AG20443 (cell line): ENCODE measurements at places on chromosomes 2 and 18.

GRCh38 chr2:66815886-66816285, 381.0 kb downstream of the MEIS1 start:
- no peak for DNase-seq

DNA sequence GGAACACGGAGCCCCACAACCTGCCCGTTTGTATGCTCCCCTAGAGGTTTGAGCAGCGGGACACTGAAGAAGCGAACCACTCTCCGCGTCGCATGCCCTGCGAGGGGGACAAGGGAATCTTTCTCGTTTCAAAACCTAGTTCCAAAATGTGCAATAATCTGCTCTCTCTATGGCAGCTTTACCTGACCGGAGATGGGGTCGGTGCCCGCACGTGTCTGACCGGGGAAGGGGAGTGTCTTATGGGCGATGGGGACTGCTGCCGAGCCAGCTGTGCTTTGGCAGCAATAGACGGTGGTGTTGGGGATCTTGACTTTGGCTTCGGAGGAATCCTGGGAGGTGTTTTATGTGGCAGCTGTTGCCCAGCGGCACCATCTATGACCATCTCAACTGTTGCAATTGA, 7.9 kb downstream of the TTN start:
- no peak for DNase-seq

GRCh38 chr2:169386722-169387121, 24.4 kb upstream of the LRP2 start:
- DNase-seq, result no peak

DNA sequence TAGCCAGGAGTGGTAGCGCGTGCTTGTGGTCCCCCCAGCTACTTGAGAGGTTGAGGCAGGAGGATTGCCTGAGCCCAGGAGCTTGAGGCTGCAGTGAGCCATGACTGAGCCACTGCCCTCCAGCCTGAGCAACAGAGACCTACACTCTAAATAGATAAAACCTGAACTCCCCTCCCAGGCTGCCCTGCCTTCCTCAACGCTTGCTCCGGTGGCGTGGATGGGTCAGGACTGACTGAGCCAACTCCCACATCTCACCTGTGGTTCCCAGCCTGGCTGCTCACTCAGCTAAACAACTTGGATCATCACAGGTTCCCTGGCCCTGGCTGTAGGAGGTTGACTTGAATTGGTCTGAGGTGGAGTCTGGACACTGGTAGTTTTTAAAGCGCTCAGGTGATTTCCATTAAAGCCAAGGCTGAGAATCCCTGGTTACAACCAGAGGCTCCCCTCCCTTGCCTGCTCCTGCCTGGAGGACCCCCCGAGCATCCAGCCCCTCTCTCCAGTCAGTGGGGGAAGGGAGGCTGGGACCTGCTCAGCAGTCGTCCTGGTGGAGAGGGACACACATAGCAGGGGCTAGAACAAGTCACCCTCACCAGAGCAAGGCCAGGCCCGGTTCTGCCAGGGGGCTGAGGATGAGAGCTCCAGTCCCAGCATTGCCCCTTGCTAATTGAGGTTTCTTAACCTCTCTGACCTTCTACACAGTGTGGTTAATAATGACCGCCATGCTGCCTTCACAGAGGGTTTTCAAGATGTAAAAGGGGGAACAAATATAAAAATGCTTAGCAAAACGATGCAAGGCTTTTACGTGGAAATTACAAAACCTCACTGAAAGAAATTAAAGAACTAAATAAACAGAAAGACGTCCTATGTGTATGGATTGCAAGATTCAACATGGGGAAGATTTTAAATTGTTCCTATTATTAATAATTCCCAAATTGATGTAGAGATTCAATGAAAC, 46.9 kb upstream of the TAF1B start:
- DNase-seq, result no peak

DNA sequence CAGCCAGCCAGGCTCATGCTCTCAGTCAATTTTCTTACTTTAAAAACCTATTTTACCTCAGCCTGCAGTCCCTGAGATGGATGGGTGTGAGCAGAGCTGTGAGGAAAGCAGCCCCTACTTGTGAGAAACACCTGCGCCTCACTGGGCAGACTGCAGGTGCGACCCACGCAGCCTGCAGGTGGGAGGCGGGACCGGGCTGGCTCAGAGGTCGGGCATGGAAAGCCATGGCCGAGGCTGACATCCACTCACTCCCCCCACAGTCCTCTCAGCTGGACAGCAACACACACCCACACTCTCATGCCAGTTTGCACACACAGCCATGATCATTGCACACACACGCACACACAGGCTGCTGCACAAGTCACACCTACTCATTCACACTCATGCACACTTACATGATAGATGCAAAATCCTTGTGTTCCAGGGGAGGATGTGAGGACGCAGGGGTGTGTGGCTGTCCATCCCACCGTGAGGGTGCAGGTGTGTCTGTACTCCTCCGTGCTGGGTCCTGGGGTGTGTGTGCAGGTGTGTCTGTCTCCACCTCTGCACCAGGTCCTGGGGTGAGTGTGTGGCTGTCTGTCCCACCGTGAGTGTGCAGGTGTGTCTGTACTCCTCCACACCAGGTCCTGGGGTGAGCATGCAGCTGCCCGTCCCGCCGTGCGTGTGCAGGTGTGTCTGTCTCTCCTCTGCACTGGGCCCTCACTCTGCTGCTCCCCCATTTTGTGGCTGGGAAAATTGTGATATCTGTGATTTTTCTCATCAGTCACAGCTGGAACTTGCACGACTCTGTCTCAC, 166.5 kb downstream of the RTP5 start:
- DNase-seq, result no peak

GRCh38 chr2:65081232-65081685, 25.0 kb downstream of the CEP68 start:
- DNase-seq, result no peak

DNA sequence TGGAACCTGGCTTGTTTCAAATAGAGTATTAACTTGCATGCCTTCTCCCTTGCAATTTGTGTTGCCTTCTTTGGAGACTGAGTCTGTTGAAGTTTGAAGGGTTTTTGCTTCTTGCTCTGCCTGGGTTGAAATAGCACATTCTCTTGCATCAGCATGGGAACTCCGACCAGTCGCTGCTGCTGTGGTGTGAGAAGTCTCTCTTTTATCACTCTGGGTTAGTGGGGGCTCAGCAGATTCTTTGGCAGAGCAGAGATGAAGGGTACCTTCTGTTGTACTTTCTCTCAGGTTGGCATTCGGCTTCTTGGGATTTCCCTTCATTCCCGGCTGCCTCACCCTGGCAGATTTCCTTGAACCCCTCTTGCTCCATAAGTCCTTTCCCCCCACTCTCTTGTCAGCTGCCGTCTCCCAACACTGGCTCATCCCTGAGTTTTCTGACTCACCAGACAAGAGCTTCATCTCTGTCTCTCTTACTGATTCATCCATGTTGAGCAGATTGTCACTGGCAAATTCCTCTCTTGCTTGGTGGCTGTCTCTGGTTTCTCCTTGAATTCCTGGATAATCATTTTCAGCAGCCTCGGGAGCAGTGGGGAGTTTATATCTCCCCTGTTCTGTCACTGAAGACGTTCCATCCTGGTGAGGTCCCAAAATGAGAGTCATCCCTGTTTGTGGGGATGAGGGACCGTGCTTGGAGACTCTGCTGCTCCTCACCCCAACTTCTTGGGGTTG, 49.9 kb downstream of the ALPK2 start:
- peak; percentile 64 for DNase-seq

DNA sequence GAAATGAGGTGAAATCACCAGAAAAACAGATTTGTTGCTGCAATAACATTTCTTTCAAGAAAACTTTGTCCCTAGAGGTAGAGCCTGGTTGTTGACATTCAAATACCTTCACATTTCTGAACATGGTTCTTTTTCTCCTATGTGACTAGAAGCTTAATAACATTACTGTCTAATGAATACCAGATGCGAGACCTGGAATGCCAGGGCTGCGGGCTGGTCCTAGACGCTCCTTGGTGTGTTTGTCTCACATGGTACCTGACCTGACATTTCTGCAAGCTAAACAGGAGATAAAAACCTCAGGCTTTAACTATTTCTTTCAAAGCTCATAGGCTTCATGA, 38.5 kb downstream of the ACKR3 start:
- DNase-seq, result peak; percentile 64

DNA sequence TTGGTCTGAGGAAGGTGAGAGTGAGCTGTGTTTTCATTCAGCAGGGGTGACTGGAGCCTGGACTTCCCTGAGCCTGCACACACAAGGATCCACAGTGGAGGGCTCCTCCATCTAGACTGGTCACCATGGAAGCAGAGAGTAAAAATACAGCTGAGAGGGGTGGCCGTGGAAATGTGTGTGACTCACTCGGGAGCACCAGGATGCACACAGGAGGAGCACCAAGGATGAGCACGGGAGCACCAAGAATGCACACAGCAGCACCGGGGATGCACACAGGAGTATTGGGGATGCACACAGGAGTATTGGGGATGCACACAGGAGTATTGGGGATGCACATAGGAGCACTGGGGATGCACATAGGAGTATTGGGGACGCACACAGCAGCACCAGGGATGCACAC, 365.2 kb upstream of the MYT1L start:
- DNase-seq, result no peak

GRCh38 chr2:59665021-59665420, 888.4 kb downstream of the BCL11A start:
- DNase-seq, result no peak

- DNase-seq, result no peak
These were observed 118.7 kb downstream of the RNF144A start for GRCh38 chr2:7035884-7036283.

DNA sequence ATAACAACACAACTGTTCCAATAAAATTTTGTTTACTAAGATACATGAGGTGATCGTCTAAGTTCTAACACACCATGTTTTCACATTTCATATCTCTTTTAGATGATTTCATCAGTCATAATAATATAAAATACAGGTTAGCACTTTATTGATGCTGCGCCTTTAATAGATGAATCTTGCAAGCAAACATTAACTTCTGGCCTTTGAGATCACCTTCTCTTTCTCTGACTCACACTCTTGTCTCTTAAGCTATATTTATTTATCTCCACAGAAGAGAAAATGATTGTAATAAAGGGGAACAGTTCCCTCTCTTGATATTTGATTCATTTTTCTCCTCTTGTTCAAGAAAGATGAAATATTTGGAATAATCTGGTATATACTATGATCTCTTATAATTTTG, 603.3 kb upstream of the POU3F3 start:
- DNase-seq, result no peak

DNA sequence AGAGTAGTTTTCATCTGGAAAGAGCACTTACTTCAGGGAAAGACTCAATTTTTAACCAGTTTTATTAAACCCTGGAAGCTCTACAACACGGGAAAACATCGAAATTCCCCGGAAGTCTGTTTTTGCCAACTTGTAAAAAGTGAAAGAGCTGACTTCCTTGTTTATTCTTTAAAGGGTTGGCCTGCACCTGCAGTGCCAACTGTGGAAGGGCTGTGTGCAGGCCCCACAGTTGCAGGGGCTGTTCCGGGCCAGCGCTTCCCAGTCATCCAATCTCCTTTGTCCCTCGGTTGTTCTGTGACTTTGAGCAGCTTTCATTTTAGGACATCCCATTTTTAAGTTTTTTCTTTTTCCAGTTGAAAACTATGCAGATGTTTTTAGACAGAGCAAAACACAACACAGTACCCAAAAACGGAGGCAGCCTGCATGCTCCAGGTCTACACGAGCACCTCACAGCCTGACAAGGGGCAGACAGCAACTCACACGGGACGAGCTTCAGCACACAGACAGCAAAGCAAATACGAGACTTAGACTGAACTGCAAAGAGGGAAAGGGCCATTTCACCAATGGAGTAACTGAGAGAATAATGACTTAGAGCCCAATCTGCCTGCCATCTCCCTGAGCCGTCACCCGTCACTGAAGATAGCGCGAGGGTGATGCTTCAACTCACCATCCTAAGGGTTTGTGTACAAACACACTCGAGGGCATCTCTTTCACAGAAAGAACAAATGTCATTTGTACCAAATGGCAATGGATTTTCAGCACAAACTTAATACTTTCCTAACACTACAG, 70.6 kb downstream of the EMILIN2 start:
- DNase-seq, result no peak

- no peak for DNase-seq
These were observed 34.7 kb upstream of the CALCRL start for GRCh38 chr2:187482796-187483195.

GRCh38 chr2:138501425-138502254, at the start of gene SPOPL:
SPOPL (plus strand) TSS chr2:138501770; CDS start chr2:138550217, 48,447 bp downstream.
- DNase-seq, result peak; percentile 100

DNA sequence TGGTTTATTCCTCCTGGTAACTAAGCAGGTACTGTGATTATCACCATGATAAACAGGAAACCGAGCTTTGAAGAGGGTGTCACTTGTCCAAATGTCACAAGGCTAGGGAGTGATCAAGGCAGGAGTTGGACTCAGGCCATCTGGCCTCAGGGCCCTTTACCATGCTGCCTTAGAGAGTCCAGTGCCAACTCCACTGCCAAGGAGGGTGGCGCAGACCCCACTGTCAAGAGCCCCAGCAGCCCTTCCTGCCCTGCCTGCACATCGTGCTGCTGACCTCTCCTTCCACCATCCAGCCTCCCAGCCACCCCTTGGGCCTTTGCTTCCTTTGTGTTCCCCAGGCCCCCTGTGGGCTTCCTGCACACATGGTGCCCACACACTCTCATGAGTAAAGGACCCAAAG, 48.3 kb downstream of the TNS1 start:
- DNase-seq, result no peak

DNA sequence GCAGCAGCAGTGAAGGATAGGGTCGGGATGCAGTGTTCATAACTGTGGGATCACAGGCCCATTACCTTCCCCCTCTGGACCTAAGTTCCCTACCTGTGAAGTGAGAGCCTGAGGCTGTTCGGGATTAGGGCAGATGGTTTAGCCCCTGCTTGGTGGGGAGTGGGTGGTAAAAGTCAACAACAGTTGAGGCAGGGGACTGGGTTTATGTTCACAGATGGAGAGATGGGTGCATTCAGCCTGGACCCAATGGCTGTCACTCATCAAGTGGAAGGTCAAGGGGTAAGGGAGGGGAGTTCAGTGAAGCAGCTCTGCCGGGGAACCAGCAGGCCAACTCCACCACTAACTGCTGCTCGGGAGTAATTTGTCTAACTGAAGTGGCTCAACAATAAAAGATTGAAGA, 180.4 kb downstream of the FAM210A start:
- no peak for DNase-seq

- DNase-seq, result peak; percentile 71
These were observed 725 bp downstream of the SLC66A2 start for GRCh38 chr18:79950515-79951341.

GRCh38 chr2:129422028-129422427, 557.4 kb upstream of the RAB6C start:
- DNase-seq, result no peak
